ENCODE measurements at places on chromosomes 7 and 10.

GRCh38 chr10:10811562-10811961 is 206.1 kb upstream of the CELF2 start:
- no peak for DNase-seq

DNA sequence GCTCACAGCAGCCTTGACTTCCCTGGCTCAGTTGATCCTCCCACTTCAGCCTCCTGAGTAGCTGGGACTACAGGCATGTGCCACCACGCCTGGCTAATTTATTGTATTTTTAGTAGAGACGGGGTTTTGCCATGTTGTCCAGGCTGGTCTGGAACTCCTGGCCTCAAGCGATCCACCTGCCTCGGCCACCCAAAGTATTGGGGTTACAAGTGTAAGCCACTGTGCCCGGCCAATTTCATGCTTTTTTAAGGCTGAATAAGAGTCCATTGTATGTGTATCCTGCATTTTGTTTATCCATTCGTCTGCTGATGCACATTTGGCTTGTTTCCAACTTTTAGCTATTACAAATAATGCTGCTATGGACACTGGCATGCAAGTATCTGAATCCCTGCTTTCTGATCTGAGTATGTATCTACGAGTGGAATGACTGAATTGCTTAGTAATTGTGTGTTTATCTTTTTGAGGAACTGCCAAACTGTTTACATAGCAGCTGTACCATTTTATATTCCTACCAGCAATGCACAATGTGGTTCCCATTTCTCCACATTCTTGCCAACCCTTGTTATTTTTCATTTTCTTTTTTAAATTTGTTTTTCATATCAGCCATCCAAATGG is 37.3 kb upstream of the TPST1 start:
- DNase-seq = no peak

- DNase-seq = no peak
These were observed 1.6 kb upstream of the KBTBD2 start for GRCh38 chr7:32893207-32893524.

GRCh38 chr7:69743436-69743835 is 145.2 kb downstream of the AUTS2 start:
- DNase-seq = no peak

GRCh38 chr7:18420748-18421147 is 74.8 kb upstream of the HDAC9 start:
- DNase-seq = no peak

DNA sequence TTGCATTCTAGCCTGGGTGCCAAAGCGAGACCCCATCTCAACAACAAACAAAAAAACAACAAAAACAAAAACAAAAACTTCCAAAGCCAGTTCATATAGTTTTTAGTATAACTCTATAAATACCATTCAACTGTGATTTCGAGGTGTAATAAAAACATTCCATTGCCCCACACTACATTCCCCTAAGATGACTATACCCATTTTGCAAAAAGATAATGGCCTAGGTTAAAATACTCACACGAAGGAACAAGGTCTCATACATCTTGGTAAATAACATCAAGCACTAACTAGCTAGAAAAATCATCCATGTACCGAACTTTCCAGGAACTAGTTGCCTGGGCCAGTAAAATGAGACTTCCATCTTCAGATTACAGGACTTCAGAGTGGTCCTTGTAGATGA is 55.4 kb downstream of the GLI3 start:
- DNase-seq = no peak

DNA sequence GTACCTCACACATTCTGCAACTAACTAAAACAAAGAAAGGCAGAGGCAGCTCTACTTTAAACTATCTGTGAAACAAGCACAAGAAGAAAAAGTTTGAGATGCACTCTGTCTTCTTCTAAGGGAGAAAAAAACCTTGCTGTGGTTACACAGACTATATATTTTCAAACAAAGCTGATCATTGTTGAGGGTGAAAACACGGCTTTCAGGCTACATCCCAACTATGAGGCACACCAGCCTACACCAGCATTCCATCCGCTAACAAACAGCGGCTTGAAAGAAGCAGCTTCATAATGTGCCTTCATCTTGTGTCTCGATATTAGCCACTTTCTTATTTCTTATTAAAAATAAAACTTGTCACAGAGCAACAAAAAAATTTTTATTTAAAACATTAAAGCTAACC is 79.1 kb downstream of the USP6NL start:
- DNase-seq = no peak

DNA sequence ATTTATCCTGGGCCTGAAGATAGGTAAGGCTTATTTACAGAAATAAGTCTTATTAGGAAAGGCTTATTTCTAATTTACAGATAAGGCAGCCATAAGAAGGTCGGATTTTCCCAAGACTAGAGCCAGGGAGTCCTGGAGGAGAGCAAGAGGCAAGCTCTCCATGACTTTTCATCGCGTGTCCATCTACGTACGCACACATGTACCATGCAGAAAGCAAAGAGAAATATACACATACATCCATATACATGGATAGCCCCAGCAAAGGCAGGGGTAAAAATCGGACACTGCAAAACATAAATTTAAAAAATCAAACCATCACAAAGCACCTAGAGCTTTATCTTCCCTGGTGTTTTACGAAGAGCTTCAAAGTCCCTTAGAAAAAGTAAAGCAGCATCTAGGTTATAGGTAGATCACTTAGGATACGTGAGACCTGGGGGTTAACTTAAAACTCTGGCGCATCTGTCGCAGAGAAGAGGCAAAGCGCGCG is 25.8 kb upstream of the ZRANB1 start:
- DNase-seq = no peak

- DNase-seq = no peak
These were observed 4.3 kb upstream of the TRPV6 start for GRCh38 chr7:142889816-142890215.

- DNase-seq = no peak
These were observed 149.6 kb downstream of the BICC1 start for GRCh38 chr10:58662314-58662713.

- no peak for DNase-seq
These were observed 201.6 kb downstream of the LRRTM3 start for GRCh38 chr10:67127441-67127840.

DNA sequence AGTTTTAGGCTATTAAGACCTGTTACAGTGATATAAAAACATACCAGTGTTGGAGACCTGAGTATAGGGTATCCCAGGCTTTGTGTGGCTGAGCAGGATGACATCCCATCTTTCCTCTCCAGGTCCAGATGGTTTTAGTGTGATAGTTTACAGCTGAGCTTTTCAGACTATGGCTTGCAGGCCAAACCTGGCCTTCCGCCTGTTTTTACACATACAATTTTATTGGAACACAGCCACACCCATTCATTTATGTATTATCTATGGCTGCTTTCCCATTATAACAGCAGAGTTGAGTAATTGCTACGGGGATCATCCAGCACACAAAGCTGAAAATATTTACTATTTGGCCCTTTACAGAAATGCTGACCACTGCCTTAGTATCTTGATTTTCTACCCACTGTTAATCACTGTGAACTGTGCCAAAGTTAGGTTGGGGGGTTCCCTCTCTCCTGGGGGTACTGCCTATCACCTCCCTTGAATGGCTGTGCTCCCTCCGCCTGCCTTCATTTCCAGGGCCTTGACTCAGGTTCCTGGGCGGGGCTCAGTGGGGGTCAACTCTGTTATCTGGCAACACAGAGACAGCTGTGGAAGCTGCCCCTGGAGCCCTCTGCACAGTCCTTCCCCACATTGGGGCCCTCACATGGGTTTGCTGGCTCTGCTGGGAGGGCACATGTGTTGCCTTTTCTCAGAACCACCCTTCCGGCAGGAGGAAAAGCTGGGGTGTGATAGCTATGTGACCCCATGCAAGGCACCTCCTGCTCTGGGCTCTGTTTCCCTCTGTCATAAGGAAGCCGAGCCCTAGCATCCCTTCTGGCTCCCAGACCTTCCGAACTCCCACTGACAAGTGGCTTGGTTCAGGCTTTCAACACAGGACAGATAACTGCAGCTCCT is 40.3 kb upstream of the SH2D4B start:
- DNase-seq = no peak

DNA sequence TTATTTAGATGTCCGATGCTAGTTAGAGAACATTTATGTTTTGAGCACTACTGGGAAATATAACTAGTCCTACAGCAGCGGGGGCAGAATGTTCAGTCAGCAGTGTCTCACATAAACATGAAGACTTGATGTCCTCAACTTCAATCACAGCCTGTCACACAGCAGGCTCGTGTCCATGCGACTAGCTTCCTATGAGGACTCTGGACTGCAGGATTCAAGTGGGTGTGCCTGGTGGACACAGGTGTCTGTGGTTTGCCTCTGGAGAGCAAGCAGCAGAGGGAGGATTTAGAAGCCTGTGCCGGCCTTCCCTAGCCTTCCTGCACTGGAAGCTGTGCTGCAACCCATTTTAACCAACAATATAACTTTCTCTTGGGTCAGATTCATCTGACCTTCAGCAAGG is 30.0 kb upstream of the LANCL2 start:
- no peak for DNase-seq

GRCh38 chr10:27188259-27188658 is 33.1 kb downstream of the MASTL start:
- DNase-seq = no peak

- no peak for DNase-seq
These were observed 418.9 kb downstream of the XPNPEP1 start for GRCh38 chr10:109504401-109504800.

GRCh38 chr10:127888521-127889312 is 4.0 kb downstream of the CLRN3 start:
- DNase-seq = no peak

DNA sequence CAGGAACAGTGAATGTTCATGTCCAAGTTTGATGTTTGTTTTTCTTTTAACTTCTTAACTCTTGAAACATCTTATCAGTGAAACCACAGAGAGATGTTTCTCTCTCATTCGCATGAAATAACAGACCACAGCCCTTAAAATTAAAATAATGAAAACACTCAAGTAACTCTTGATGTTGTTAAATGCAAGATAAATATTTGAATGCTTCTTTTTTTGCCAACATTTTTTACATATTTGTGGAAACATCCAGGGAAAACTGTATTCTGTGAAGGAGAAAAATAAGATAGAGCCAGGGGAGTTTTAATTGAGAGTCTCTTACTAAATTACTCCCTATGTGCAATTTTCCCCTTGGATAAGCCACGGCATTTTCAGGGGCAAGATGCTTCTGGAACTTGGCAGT is 361.8 kb upstream of the MGMT start:
- no peak for DNase-seq

GRCh38 chr7:40509287-40509996 is 374.6 kb downstream of the SUGCT start:
- DNase-seq = no peak

DNA sequence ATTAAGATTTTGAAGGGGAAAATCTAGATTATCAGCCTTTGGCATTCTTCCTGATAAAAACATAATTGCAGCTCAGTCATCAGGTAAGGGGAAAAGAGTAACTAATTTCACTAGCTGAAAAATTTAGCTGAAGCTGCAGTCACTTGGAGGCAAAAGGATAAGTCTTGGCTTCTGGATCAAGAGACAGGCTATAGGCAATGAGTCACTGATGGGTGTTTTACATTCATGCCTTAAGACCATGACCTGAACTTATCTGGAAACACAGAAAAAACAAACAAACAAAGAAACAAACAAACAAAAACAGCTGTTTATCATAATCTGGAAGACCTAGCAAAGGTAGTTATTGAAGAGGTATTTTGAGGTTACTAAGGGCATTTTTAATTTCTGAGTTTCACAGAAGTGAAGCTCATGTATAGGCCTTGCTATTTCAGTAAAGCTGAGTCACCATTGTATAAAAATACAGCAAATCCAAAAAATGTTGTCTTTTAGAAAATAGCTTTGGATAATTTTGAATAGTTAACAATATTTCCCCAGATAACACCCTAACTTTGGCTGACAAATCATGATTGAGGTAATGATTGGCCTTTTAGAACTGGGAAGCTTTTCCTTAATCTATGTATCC is 40.3 kb downstream of the ZNF22 start:
- no peak for DNase-seq

All from GM20000 (cell line).